ENCODE measurements at places on chromosomes 4 and X. TPM values are rescaled to one million over a fixed set of nuclear protein-coding genes. Genes with fewer than 3 reads are reported as not detected.

The GAGE12F gene
- polyA plus RNA-seq: not detected

The NOX1 gene
- not detected for polyA plus RNA-seq

GRCh38 chr4:68869274-68869773 is 53.5 kb downstream of the UGT2B10 start:
- no peak for DNase-seq

- no peak for DNase-seq
Observed at GRCh38 chr4:82043809-82044137, 330.0 kb downstream of the HNRNPD start.

- no peak for DNase-seq
Observed at GRCh38 chrX:21989384-21989783, 42.7 kb upstream of the PHEX start.

DNA sequence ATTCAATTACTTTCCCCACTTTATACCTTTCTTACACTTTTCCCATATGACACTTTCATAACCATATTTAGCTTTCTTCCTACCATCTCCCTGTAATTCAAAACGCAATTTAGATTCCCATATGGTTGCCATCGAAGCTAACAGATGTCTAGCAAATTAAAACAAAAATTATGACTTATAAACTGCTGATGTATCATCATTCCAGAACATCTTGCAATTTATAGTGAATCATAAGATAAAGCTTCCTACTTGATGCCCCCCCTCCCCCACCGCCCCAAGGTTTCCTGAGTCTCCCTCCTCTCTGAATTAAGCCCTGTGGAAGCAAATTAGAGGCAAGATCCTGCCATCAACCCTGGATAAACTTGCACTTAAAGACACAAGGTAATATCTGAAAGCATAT is 5.4 kb downstream of the TSPAN5 start:
- peak; percentile 40 for DNase-seq

All from foreskin keratinocyte (primary cell).